ENCODE measurements at places on chromosomes 2 and 18.

DNA sequence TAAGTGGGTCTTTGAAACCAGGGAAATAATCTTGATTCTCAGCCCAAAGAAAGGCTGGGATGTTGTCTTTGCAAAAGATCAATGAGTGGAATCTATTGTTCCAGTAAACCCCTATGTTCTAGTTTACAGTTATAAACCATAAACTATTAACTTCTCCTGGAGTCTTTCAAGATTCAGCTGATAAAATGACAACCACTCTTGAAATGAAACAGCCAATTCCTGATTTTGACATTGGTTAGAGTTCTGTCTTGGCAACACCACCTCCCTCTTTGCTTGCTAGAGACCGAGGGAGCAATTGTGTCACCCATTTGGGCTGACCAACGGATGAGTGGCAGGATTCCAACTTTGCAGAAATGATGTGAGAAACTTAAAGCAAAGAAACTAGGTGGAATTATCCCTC, 746.9 kb downstream of the SLC4A3 start:
- DNase-seq = no peak

- DNase-seq = no peak
Observed at GRCh38 chr2:119230219-119231185, 6.9 kb downstream of the STEAP3 start.

- DNase-seq = no peak
Observed at GRCh38 chr2:110166266-110166665, 38.5 kb downstream of the NPHP1 start.

DNA sequence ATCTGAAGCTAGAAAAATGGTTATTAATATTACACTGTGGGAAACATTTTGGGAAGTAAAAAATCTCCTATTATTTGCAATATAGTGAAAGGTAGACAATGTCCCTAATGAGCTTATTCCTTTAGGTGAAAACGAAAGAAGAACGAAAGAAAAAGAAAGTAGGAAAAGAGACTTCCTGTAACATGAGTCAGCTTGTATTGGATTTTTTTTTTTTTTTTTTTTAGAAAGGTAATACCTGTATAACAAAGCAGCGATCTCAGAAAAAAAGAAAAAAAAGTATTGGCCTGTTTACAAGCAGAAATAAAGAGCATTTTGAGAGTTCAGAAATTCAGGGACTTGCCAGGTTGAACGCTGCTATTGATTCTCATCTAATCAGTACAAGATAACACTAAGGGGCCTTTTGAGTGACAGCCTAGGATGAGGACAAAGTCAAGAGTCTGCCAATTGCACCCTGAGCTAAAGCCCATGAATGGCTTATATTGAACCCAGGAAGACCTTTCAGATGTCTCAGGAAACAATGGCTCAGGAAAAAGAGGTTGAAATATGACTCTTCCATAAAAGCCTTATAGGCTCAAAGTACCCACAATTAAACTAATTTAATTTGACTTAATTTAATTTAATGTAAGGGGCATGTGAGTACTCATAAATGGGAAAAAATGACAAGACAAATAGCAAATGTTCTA, 615.6 kb upstream of the CDH2 start:
- no peak for DNase-seq

DNA sequence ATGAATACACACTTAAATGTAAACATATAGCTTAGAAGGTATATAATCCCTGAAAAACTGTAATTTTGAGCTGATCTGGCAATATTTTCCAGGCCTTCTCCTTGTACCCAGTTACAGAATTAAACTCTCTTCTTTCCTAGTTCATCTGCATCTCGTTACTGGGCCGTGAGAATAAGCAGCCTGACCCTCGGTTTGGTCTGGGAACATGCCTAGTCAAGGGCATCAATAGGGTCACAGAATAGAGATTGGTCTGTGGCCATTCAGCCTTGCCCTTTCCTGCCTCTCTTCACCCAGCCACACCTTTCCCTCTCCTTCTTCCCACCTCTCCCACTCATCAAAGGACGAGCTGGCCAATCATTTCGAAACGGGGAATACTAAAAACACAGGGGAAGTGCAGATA, 27.3 kb downstream of the SULT1C2 start:
- no peak for DNase-seq

- no peak for DNase-seq
Observed at GRCh38 chr18:36352384-36352783, 54.9 kb downstream of the FHOD3 start.
